ENCODE measurements at places on chromosomes 5 and 9.

DNA sequence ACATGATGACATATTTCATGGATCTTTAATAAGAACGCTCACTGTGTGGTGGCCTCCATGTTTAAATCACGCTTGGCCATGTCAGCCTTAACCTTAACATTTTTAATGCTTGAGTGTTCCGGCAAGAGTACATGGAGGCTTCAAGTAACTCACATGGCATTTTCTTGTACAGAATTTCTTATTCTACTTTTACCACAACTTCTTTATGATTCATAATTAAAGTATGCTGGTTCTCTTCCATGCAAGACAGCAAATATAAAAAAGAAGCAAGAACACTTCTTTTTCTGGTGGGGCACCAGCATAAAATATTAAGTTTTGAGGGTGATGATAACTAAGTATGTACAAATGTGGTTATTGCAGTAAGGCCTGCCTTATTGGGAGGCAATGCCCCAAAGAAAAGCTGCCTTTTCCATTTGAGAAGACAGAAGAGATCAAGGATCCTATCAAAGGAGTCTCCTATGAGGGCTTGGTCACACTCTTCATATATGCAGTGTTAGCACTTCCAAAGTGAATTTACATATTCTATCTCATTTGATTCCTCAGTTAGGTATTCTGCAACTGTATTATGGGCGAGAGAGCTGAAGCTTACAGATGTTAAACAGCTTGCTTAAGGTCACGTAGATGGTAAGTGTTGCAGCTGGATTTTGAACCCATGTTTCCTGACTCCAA lies 382.7 kb upstream of the MEF2C start:
- DNase-seq: no peak

GRCh38 chr9:90629991-90630390 lies 12.6 kb downstream of the DIRAS2 start:
- no peak for DNase-seq

DNA sequence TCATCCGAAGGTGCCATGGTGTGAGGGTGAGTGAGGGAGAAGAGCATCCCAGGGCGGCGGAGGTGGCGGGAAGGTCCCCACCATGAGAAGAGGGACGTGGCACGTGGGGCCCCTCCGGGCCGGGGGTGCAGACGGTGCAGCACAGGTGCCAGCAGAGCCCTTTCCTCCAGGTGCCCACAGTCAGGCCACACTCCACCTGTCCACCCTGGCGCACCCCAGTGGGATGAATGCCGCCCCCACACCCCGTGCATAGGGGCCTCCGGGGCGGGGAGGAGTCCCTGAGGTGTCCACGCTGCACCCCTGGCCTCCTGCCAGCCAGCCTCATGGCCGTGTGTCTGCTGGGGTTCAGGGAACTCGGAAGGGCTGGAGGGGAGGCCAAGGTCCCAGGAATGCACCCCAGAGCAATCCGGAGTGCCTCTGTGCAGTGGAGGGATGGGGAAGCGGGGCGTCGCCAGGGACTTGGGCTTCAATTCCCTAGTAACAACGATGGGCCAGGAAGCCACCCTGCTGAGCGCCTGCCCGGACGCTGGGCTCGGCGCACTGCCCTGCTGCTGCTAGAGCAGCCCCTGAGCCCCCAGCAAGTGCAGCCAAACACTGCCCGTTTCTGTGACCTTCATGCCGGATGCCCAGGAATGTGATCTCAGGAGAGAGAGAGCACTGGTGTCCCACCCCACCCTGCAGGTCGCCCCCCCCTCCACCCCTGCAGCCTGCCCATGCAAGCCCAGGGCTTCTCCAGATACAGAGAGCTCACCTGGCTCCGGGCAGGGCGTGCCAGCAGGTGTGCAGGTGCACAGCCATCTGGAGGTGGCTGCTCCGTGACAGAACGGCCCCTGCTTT lies 8.8 kb upstream of the NACC2 start:
- DNase-seq: no peak

DNA sequence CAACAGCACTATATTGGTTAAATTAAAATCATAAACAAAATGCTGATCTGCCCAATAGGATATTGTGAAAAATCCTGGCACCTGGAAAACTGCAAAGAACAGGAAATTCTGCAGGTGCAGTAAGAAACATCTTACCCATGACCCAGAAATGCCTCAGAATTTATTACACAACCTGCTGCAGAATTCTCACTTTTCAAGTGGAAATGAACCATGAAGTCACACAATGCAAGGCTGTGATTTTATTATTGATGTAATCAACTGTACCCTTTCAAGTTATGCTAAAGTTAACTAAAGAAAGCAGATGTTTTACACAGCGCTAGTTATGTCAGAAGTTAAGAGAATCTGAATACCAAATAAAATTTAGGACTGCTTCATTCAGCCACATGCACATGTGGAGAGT lies 6.0 kb downstream of the STRBP start:
- DNase-seq: no peak

DNA sequence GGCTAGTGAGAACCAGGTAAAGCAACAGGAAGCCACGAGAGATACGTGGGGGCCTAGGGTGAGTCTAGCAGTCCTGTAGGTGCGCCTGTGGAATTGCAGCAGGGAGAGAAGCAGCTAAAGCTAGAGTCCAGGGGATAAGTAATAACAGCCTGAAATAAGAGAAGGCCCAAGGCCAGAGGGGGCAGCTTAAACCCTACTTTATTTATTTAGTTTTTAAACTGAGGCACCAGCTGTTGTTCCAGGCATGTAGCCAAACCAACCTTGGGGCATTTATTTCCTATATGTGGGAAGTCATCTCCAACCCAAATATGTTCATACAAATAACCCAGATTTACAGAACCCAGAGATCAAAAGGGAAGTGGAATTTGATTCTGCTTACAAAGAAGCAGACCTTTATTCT lies 93.5 kb downstream of the GLDC start:
- no peak for DNase-seq

- DNase-seq: no peak
Measured at GRCh38 chr5:108379722-108380530, 2.0 kb downstream of the FBXL17 start.

GRCh38 chr9:18362901-18363685 lies 110.9 kb upstream of the ADAMTSL1 start:
- DNase-seq: no peak

- DNase-seq: no peak
Measured at GRCh38 chr9:92648474-92648971, 21.4 kb downstream of the IPPK start.

GRCh38 chr9:93258818-93259489 lies 75.0 kb downstream of the WNK2 start:
- DNase-seq: no peak

GRCh38 chr5:93579692-93580062 lies 1.3 kb downstream of the NR2F1-AS1 start:
- DNase-seq: no peak

- no peak for DNase-seq
Measured at GRCh38 chr5:113201715-113202114, 225.1 kb downstream of the DCP2 start.

DNA sequence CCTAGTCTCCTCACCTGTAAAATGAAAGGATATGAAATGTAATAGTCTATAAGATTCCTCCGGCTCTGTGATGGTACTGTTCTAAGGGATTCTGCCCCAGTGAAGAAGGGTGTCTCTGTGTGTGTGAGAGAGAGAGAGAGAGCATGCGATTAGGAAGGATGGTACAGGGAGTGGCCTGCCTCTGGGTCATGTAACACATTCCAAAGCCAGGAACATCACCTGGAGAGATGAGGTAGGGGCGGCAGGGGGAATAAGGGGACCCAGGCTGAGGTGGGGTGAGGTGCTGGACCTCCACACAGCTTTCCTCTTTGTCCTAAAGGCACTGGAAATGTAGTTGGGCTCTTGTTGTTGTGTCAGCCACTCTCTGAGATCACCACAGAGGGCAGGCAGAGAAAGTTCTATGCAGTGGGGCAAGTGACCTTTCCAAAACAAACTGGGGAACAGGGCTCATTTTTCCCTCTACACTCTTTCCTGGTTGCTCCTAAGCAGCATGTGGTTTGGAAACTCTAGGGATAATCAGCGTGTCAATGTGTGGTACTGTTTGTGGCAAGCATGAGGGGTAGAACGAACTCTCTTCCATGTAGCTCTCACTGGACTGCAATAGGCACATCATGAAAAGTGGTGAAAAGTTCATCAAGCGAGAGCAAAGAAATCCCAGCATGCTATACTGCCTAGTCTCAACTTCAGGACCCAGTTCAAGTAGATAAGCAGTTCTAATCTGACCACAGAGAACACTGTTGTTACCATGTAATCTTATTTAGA lies 65.0 kb downstream of the SEMA6A start:
- no peak for DNase-seq

- no peak for DNase-seq
Measured at GRCh38 chr5:91352831-91353695, 30.1 kb downstream of the ARRDC3 start.

Measured in stimulated activated CD4-positive, alpha-beta T cell treated with anti-CD3 and anti-CD28 coated beads, Interleukin-2, amount 100 ng/mL, for 4 hours (primary cell).